ENCODE measurements at places on chromosomes 3 and 15.

DNA sequence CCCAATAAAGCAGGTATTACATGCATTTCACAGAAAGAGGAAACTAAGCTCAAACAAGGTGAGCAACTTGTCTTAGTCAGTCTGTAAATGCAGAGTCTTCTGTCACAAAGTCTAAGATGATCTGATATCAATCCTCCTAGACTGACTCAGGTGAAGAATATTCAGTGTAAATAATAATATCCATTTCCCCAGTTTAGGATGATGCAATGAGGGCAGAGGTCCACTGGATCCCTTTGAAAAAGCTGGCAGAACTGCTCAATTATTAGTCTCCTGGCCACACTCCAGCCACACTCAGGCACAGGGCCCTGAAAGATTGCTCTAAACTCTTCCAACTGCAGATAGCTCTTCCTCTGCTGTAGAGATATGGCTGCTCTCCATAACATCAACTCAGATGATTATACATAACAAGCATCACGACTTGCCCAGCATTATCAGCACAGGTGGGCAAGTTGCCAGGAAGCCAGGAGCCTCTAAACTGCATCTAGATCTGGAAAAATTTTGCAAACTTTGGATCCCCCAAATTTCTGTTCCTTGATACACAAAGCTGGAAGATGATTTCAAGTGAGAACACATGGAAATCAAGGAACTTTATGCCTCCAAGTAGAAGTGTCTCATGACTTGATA is 129.8 kb upstream of the CPNE4 start:
- DNase-seq: no peak

GRCh38 chr3:168678730-168679129 is 583.0 kb upstream of the GOLIM4 start:
- DNase-seq: no peak

- no peak for DNase-seq
Observed at GRCh38 chr15:27897481-27897880, 201.6 kb downstream of the OCA2 start.

GRCh38 chr3:194201953-194202666 is 66.2 kb downstream of the HES1 start:
- no peak for DNase-seq

GRCh38 chr3:41138146-41138545 is 61.2 kb upstream of the CTNNB1 start:
- no peak for DNase-seq

DNA sequence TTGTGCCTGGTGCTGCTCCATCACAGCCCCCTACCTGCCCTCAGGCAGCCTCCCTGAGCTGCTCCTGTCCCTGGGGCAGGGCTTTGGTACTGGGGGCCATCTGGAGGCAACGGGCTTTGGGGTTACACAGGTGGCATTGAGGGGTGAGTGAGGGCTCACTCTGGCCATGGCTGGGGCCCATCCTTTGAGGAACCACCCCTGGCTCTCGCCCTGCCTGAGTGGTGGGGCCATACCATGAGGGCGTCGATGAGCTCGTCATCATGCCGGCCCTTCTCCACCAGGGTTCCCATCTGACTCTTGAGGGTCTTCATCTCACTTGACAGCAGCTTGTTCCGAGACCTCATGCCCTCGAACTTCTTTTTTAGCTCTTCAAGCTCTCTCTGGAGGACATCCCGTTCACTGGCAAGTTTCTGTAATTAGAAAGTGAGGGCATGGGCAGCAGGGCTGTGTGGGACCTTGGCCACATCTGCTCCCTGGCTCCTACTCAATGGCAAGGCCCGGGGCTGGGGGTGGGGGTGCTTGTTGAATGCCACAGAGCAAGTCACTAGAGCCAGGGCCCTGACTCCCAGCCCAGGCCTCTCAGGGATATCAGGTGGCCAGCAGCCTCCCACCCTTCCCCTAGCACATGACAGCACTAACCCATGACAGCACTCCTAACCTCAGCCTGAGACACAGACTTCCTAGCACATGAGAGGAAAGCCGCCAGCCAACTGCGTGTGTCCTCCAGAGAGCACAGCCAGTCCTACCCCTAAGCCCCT is 33.5 kb downstream of the CCDC13 start:
- DNase-seq: no peak

DNA sequence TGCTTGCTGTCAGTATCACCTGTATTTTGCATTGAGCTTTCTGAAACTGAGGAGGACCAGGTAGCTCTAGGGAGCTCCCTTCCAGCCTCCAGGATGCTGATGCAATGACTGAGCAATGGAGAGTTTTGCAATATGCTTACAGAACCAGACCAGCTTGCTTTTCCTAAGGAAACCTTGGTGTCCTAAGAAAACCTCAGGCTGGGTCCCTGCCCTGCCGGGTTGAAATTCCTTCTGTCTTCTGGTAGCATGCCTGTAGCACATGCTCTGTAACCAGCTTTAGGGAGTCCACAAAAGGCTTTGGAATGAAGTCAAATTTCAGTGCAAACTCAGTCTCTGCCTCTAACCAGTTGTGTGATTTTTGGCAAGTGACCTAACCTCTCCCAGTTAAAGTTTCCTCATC is 65.8 kb upstream of the GSK3B start:
- no peak for DNase-seq

GRCh38 chr3:139689122-139689521 is 11.3 kb upstream of the NMNAT3 start:
- DNase-seq: no peak

DNA sequence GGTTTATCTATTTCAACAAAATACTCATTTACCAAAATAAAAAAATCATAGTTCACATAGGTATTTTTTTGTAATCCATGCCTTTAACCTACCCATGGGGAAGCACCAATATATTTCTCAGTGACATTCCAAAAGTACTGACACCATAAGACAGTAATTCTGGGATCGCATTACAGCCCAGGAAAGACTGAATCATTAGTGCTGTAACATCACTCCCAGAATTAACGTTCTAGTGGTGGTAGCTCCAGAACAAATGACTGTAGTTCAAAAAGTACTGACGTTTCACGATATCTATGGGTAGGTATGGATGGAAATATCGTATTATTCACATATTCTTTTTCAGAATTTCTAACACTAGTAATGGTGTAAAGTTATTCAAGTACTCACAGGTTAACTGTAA is 54.3 kb upstream of the NEK10 start:
- no peak for DNase-seq

DNA sequence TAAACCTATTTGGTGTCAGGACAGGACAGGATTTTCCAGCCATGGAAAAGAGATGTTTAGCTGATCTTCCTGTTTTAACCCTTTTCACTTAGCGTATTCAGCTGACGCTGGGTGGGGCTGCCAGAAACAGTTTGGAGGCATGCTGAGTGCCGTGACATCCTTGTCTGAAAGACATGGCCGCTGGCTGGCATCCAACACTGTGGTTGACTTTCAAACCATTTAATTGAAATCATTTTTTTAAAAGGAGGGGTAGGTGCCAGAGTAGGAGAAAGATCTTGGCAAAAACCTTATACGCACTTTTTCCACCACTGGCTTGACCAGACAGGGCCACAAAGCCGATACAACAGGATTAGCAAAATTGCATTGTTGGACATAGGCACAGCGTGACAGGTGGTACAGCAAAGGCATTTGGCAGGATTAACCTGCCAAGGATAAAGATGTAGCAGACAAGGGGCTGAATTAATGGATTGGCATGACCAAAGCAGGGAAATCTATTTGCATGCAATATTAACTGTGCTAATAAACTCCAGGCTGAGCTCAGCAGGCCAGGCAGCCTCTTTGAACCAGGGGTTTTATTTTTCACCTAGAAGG is 131.8 kb upstream of the TOPAZ1 start:
- no peak for DNase-seq

GRCh38 chr3:90034038-90034437 is 926.6 kb downstream of the EPHA3 start:
- no peak for DNase-seq

GRCh38 chr3:89107461-89108290 is at the start of gene EPHA3:
TSS of gene EPHA3 (plus strand) at chr3:89107621. CDS start at chr3:89107749, 128 bp downstream.
- DNase-seq: no peak

DNA sequence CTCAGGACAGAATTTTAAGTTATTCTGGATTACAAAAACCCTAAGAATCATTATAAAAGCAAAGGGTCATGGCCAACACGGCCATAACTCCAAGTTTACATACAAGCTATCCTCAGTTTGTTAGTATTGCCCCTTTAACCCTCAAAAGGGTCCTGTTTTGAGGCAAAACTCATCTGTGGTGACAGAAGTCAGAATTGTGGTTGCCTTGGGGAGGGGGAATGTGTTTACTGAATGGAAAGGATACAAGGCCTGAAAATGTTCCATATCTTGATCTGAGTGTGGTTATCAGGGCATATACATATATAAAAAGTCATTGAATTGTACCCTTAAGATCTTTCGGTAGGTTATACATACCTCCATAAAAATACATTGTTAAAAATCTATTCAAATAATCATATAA is 2.1 kb downstream of the SFMBT1 start:
- no peak for DNase-seq

DNA sequence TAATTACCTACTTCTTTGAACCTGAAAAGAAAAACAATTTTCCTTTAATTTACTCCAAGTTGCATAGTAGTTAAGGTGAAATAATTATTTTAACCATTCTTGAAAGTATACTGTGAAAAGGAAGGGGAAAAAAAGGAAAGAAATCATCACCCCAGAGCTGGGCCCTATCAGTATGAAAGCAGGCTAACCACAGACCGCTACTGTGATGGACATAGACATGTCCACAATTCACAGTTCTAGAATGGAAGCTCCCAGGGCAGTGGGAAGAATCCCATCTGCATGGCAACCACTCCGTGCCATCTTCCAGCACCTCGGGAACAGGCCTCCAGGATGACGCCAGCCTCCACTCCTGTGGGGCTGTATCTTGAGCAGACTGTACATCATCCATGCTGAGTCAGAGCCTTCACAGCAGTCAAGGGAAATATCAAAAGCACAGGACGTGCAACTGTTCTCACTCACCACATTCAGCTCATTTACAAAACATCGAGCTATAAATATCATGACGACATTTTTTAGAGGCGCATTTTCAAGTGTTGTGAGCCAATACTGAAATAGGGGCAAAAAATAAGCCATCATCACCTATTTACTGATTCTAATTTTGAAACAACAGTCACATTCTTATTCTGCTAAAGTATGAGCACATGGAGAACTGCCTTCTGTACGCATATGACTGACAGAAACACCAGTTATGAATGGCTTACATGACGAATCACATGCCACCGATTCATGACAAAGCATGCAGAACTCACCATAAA is 119.7 kb downstream of the SNRK start:
- DNase-seq: no peak

GRCh38 chr3:129131465-129132088 is 10.0 kb upstream of the RAB43 start:
- DNase-seq: no peak

GRCh38 chr15:51731549-51732267 is 5.7 kb downstream of the LYSMD2 start:
- no peak for DNase-seq
